ENCODE measurements at places on chromosomes 3 and 15. TPM values are rescaled to one million over a fixed set of nuclear protein-coding genes. Genes with fewer than 3 reads are reported as not detected.
A peak's percentile ranks its signal among the peaks of the same experiment; 100 is the strongest.

DNA sequence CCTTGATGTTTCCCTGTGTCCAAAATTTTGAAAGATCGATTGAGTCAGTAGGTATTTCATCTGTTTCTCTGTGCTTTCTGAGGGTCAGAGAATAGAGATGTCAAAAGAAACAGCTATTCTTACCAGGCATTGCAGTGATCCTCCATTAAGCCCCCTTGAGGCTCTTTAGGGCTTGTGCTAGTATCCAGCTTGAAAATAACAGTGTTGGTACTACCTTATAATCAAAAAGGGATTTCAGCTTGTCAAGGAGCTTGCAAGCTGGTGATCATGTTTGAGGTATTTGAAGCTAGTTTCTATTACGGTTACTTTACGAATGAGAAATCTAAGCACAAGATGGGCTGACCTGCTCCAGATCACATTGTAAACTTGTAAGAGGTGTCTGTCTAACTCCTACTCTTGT lies 103.4 kb downstream of the EDEM1 start:
- DNase-seq: no peak

DNA sequence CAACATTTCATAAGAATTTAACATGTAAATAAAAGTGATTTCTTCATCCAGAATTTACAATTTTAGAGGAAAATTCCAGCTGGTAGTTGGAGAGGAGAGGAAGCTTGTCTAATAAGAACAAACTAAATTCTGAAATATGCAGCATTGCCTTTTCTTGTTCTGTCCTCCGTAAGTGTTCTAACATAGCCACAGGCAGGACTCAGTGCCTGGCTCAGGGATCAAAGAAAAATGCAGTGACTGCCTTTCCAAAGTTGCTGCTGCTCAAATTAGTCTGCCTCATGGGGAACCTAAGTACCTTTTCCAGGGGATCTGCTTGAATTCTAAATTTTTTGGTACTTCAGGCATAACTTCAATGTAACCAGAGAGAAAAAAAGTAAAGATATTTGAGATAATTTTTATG lies 713.0 kb upstream of the CADM2 start:
- DNase-seq: peak; percentile 58

DNA sequence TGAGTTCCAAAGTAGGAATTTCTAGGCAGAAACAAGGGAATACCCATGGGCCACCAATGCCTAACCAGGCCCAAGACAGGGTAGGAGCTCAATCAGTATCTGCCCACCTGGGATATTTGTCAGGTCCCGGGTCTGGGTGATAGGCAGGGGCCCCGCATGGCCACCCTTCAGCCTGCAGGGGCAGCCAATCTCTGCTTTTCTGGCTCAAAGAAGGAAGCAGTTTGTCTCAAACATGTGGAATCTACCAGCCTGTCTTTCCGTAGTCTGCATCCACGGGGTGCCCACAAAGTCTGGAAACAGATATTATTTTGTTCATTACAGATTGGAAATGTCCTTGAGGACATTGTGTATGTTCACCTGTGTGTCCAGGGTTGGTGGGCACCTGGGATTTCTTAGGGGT lies 56.2 kb downstream of the CEMIP start:
- DNase-seq: no peak

DNA sequence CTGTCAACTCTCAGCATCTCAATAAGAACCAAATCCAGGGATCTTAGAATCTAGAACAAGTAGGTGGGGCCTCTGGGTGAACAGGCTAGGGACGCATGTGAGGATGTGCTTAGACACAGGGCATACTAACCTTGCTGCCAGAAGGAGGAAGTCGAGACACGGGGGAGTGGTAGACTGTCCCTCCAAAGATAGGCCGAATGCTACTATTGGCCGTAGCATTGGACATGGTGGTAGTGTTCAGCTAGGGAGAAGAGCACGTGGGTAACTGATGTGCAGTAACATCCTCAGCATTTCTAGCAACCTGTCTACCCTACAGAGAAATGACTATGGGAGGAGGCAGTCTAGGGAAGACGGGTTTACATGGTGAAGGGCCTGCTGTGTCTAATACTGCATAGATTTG lies 15.6 kb downstream of the RCCD1 start:
- no peak for DNase-seq

- DNase-seq: no peak
These were observed 486.1 kb downstream of the DIPK2A start for GRCh38 chr3:144457758-144458157.

- DNase-seq: no peak
These were observed 13.2 kb downstream of the PCOLCE2 start for GRCh38 chr3:142875583-142876207.

DNA sequence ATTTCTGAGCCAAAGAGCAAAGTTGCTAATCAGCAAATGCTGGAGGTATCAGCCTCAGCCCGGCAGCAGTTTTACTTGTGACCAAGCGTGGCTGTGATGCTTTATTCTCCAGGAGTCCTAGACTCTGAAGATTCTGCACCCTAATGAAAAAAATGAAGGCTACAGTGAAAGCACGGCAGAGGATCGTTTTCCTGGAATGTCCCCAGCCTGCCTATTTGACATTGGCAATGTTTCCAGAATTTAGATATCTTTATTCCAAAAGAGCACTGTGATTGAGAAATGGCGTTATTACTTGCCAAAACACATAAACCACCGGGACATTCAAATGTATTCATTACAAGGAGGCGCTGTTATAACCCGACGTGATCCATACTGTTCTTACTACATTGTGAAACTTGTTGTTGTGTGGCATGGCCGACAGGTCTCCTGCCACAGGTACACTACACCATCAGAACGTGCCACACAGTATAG lies 263.8 kb downstream of the SLCO3A1 start:
- no peak for DNase-seq

- DNase-seq: no peak
These were observed 59.0 kb downstream of the APBA2 start for GRCh38 chr15:28944696-28945300.

- no peak for DNase-seq
These were observed 4.0 kb downstream of the MAP2K1 start for GRCh38 chr15:66390678-66391077.

CRABP1 gene
- polyA plus RNA-seq: not detected

PIGBOS1 gene
- 46.0 TPM for polyA plus RNA-seq

NSMCE3 gene
- polyA plus RNA-seq: 6.2 TPM

P2RY13 gene
- polyA plus RNA-seq: not detected

TFDP2 gene
- polyA plus RNA-seq: 119 TPM

PLSCR4 gene
- 0.19 TPM for polyA plus RNA-seq

Measured in K562 (cell line).